Esophagus squamous epithelium (tissue), 5 donors: ENCODE measurements at places on chromosomes 12 and 14.
A peak's percentile ranks its signal among the peaks of the same experiment; 100 is the strongest.

GRCh38 chr12:16165506-16165905, 112.0 kb downstream of the SLC15A5 start:
- no peaks in the 10 kb centered on the region for H3K27me3 ChIP-seq
- no peaks in the 10 kb centered on the region for H3K36me3 ChIP-seq
- no peaks in the 10 kb centered on the region for H3K4me1 ChIP-seq
- no peak for DNase-seq
- no peak overlapping the region for H3K27ac ChIP-seq

GRCh38 chr12:40864891-40865290, 172.7 kb downstream of the CNTN1 start:
- no peak overlapping the region for H3K27ac ChIP-seq
- no peak overlapping the region for H3K4me3 ChIP-seq
- H3K4me1 ChIP-seq, result no peaks in the 10 kb centered on the region
- H3K36me3 ChIP-seq, result no peaks in the 10 kb centered on the region
- no peak for DNase-seq

DNA sequence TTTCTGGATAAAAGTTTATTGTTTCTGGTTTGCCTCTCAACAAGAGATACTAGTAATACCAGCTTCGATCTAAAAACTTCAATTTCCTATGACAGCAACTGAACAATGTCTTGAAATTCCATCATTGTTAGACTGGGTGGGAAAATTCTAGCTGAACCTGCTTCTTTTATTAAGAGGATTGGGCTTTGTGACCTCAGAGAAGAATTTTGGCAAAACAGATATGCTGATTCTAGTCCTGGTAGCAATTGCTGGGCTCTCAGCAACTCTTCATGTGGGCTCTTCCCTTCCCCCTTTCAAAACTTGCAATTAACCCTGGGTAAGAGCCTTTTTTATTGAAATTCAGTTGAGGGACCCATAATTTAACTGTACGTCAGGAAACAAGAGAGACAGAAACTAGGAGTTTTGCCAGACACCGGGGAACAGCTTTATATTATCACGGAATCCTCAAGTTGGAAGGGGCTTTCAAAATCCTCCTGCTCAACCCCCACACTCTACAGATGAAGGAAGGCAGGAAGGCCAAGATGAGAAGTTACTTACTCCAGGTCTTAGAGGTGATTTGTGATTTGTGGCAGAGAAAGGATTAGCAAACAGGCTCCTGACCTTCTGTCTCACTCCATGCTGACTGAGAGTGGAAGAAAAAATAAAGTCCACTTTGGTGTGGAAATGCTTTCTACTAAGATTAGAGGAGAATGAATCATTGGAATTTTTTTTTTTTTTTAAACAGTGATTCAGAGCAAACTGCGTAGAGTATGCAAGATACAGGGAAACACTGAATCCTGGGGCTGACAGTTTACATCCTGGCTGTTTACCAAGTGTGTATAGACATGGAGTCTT, 239.0 kb upstream of the ATP2B1 start:
- peak overlapping the region; percentile 75 for H3K27ac ChIP-seq
- no peak for DNase-seq
- H3K4me1 ChIP-seq, result peaks cover 37% of the 10 kb centered on the region

GRCh38 chr12:103882861-103883596, 42.0 kb upstream of the NT5DC3 start:
- H3K27me3 ChIP-seq, result no peaks in the 10 kb centered on the region
- H3K36me3 ChIP-seq, result no peaks in the 10 kb centered on the region
- no peak for DNase-seq
- no peak overlapping the region for H3K4me3 ChIP-seq

GRCh38 chr12:46233423-46233822, 35.4 kb downstream of the SLC38A1 start:
- no peaks in the 10 kb centered on the region for H3K27me3 ChIP-seq
- no peak overlapping the region for H3K27ac ChIP-seq
- H3K36me3 ChIP-seq, result no peaks in the 10 kb centered on the region
- no peak for DNase-seq
- no peak overlapping the region for H3K4me3 ChIP-seq

- H3K27me3 ChIP-seq, result no peaks in the 10 kb centered on the region
- DNase-seq, result no peak
- no peaks in the 10 kb centered on the region for H3K4me1 ChIP-seq
- no peak overlapping the region for H3K27ac ChIP-seq
Observed at GRCh38 chr12:122955156-122955555, 11.1 kb downstream of the ABCB9 start.

- peaks cover 44% of the 10 kb centered on the region for H3K4me1 ChIP-seq
- peak overlapping the region; percentile 58 for H3K4me3 ChIP-seq
- no peaks in the 10 kb centered on the region for H3K36me3 ChIP-seq
Observed at GRCh38 chr14:59482541-59483331, 1.5 kb downstream of the L3HYPDH start.

GRCh38 chr14:102938191-102938590, 15.7 kb downstream of the AMN start:
- H3K36me3 ChIP-seq, result peaks cover 27% of the 10 kb centered on the region
- H3K27me3 ChIP-seq, result no peaks in the 10 kb centered on the region
- peaks cover 23% of the 10 kb centered on the region for H3K4me1 ChIP-seq
- DNase-seq, result no peak
